ENCODE measurements at places on chromosomes 3 and 15. TPM values are rescaled to one million over a fixed set of nuclear protein-coding genes. Genes with fewer than 3 reads are reported as not detected.
A peak's percentile ranks its signal among the peaks of the same experiment; 100 is the strongest.

The RFX7 gene
- polyA plus RNA-seq, result 8.3 TPM

The FAM3D gene
- polyA plus RNA-seq, result not detected

The ARID3B gene
- 4.2 TPM for polyA plus RNA-seq

The LRRC49 gene
- polyA plus RNA-seq, result 4.3 TPM

The TYRO3 gene
- 13.2 TPM for polyA plus RNA-seq

The GUCA1C gene
- 0.15 TPM for polyA plus RNA-seq

The DNAH1 gene
- polyA plus RNA-seq, result 0.44 TPM

DNA sequence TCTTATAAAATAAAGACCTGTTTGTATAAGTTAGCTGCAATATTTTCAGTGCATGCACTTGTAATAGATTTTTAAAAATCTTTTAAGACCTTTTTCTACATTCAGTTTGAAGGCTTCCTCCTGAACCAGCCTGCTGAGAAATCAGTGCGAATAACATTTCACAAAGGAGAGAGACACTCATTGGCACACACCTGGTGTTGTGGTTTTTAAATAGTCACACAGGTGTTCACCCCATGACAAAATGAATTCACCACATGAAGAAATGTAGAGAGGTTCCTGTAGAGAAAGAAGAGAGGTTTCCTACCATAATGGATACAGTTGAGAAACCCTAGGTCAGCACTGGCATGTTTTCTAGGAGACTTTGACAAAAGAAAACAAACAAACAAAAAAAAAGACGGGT, 237.3 kb downstream of the CNTN6 start:
- no peak for DNase-seq

DNA sequence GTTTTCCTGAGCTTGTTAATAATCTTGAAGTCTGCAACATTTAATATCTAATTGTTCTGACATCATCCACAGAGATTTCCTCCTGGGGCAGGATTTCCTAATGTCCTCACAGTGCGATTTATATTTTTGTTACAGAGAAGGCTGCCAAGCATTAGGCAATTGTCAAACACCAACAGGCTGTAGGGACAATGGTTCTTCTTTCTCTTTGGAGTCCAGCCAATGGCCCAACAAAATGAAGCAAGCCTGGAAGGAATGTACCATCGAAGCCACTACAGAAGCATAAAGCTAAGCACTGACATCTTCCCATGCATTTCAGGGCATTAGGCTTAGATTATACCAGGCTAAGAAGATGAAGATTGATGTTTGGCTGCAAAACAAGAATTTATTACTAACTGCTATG, 173.0 kb upstream of the FRMD4B start:
- peak; percentile 57 for DNase-seq

- no peak for DNase-seq
Observed at GRCh38 chr3:153246806-153247205, 84.8 kb downstream of the RAP2B start.

GRCh38 chr15:39431376-39431775, 149.5 kb upstream of the THBS1 start:
- no peak for DNase-seq

DNA sequence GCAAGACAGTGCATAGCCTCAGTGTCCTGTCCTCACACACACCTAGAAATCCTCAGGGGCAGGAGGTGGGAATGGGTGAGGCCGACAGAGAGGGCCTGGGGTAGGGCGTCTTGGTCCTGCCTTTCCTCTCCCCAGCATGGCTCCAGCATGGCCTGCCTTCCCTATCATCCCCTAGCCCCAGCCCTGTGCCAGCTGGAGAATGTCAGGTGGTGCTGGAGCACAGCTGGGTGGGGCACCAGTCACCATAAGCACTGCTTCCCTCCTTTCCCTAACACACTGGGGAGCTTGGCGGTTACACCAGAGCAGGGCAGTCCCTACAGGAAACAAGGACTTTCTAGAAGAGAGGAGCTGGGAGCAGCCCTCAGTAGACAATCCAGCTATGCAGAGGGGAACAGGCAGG, 236.8 kb downstream of the KLF13 start:
- DNase-seq, result no peak

DNA sequence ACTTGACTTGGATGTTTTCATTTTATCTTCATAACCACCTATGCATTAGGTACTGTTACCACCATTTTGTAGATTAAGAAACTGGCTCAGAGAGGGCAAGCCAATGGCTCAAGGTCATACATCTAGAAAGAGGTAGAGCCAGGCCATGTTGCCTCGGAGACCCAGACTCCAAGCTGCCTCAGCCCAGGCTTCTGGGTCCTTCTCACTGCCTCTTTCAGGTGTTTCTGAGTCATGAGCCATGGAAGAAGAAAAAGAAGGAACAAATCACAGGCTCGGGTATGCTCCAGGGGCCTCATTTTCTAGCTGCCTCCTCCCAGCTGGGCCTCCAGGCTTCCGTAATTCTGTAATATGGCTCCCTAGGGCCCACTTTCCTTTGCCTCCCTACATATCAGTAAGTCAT, 226.5 kb upstream of the TOPAZ1 start:
- DNase-seq, result no peak

DNA sequence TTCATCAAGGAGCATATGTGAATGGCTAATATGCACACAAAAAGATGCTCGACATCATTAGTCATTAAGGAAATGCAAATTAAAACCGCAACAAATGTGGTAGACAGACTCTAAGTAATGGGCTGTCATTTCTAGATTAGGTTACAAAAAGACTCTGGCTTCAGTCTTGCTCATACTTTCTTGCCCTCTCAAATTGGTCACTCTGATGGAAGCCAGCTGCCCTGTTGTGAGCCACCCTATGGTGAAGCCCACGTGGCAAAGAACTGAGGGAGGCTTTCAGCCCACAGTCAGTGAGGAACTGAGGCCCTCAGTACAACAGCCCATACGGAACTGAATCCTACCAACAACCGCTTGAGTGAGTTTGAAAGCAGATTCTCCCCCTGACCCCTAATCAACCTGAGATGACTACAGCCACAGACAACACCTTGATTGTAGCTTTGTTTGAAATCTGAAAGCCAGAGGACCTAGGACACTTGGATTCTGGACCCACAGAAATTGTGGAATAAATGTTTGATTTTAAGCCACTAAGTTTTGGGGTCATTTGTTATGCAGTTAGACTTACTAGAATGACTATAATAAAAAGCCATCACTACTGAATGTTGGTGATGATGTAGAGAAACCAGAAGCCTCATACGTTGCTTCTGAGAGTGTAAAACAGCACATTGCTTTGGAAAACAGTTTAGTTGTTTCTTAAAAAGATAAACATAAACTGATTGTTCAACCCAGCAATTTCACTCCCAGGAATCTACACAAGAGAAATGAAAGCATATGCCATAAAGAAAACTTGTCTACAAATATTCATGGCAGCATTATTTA, 45.7 kb downstream of the EHHADH start:
- peak; percentile 5 for DNase-seq

DNA sequence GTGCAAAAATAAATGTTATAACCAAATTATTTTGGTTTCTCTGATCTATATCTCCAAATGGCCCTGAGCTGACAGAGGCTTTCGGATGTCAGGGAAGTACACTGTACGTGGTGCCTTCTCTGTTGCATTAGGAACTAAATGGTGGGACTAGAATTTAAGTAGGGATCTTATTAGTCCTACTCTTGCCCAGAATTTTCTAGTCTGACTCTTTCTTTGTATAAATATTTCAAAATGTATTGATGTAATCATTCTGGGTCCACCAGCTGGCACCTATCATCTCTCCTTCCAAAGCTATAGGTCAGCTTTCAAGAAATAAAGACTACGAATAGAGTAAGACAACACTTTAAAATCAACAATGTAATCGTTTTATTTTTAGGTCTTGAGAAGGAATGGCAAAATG, 22.3 kb upstream of the MLF1 start:
- no peak for DNase-seq

GRCh38 chr3:128863560-128863959, 15.9 kb upstream of the ACAD9 start:
- DNase-seq, result no peak

DNA sequence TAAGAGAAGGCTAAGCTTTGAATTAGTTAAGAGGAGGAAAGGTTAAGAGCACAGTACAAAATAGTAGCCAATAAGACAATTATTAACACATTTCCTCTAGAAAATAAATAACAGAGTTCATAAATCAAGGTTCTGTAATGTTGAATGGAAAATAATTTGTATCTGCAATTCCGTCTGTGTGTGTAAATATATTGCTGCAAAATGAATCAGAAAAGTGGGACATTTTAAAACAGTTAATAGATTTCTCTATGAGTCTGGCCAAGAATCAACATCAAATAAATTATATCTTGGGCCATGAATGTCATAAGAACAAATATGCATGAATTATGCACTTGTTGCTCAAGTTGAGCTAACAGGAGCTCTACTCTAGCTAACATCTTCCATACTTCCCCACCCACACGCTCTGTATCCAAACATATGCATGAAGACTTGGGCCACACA, 14.2 kb upstream of the SUCNR1 start:
- no peak for DNase-seq

DNA sequence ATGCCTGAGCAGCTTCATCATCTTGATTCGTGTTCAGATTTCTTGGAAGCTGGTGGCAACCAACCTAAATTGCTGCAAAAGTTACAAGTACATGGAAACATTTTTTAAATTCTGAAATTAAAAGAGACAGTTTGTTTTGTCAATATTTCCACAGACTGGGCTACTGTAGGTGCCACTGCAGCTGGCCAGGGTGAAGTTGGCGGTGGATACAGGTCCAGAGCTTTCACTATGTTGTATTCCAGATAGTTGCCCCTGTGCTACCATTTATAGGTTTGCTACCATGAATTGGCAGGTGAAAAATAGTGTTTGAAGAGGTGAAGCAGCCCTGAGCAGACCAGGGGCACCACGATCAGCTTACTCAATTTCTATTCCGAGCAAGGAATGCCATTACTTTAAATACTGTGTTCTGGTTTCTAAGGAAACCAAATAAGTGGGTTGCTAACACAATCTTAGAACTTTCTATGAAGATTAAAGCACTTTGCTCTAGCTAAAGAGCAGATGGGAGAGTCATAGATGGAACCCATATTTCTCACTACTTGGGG, 21.2 kb upstream of the SHC4 start:
- no peak for DNase-seq

DNA sequence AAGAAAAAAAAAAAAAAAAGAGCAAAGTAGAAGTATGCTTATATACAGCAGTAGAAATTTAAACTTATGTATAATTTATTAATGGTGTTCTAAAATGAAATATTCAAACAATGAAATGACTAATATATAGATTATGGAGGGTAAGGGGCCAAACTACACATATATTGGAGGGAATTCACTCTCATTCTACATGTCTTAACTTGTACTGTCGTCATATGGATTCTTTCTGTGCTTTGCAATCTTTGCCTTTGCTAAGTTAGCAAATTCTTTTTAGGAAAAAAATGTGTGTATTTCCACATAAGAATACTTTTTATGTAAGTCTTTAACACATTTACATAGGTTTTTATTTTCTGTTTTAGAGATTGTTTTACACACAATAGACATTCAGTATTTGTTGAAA, 118.9 kb upstream of the MBNL1 start:
- peak; percentile 33 for DNase-seq

- DNase-seq, result no peak
Observed at GRCh38 chr3:10437995-10438901, 67.1 kb downstream of the ATP2B2 start.

- peak; percentile 27 for DNase-seq
Observed at GRCh38 chr3:100696161-100696560, 13.1 kb upstream of the TFG start.

DNA sequence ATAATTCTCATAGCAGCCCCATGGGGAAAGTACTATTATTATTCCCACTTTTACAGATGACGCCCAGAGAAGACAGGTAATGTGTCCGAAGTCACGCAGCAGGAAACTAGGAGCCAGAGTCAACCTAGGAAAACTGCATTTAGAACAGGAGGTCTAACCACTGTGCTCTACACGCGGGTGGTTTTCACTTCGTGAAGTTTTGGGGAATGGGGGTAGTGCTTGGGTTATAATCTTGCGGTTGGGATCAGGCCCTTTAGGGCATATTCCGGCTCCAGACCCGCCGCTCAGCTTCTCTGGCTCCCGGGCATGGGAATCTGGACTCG, 5.2 kb downstream of the TPM1 start:
- no peak for DNase-seq

- no peak for DNase-seq
Observed at GRCh38 chr3:134753999-134754742, 40.9 kb upstream of the EPHB1 start.
